ENCODE measurements at places on chromosomes 13 and 19.

DNA sequence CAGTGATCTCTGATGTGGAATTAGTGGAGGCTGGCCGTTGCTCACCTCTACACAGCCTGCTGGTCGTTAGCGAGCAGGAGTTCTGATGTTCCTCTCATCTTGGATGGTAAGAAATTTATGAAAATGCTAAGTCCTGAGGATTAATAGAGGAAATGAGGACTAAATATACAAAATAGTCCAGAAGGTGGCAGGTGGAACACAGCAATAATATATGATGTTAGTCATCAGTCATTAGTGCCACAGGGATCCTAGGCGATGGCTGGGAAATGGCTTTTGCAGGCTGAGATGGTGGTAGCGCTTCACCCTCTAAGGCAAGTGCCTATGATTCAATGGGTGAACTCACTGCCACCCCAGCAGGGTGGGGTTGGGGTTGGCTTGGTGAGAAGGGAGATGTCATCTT is 338.6 kb upstream of the TMTC4 start:
- DNase-seq = no peak

DNA sequence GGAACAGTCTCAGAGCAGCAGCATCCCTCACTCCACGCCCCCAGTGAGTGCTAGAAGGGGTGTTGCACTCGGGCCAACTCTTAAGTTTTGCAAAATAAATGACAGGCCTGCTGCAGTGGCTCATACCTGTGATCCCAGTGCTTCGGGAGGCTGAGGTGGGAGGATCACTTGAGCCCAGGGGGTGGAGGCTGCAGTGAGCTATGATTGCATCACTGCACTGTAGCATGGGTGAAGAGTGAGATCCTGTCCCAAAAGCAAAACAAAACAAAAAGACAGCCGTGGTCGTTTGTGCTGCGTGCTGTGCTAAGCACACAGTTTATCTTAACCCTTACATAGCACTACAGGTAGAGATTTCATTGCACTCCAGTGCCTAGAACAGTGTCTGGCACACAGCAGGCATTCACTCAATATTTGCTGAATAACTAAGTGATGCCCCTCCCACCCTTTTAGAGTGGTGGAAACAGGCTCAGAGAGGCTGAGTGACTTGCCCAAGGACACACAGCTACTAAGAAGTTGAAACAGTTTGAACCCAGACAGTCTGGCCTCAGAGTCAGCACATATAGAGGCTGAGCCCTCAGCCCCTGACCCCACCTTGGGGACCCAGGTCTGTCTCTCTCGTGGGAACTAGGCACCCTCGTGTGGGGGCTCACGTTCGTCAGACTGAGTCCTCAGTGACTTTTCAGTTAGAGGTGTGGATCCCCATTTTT is 18.3 kb downstream of the KCNC3 start:
- DNase-seq = no peak

- DNase-seq = no peak
Measured at GRCh38 chr19:50300051-50300450, 29.1 kb downstream of the KCNC3 start.

- DNase-seq = no peak
Measured at GRCh38 chr19:18903156-18904037, 7.4 kb upstream of the CERS1 start.

DNA sequence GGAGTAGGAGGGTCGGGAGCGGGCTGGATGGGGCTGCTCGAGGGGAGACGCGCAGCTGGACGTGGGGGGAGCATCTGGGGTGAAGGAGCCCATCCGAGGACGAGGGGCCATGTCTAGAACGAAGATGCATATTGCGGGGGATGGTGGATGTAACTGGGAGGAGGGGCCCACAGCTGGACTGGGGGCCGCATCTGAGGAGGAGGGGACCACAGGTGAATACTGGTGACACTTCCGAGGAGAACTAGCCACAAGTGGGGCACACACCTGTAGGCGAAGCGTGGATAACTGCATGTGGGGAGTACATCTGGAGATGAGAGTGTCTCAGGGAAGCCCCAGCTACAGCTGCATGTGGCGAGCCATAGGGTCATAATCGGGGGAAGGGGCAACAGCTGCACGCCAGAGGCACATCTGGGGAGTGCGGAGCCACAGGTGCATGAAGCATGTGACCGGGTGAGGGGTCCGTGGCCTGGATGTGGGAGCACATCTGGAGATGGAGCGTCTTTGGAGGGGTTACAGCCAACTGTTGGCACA is 402 bp downstream of the ZSWIM9 start:
- DNase-seq = no peak

GRCh38 chr19:35031072-35031881 is 1.0 kb downstream of the SCN1B start:
- DNase-seq = no peak

- no peak for DNase-seq
Measured at GRCh38 chr19:34666200-34666957, 10.6 kb downstream of the SCGB2B2 start.

DNA sequence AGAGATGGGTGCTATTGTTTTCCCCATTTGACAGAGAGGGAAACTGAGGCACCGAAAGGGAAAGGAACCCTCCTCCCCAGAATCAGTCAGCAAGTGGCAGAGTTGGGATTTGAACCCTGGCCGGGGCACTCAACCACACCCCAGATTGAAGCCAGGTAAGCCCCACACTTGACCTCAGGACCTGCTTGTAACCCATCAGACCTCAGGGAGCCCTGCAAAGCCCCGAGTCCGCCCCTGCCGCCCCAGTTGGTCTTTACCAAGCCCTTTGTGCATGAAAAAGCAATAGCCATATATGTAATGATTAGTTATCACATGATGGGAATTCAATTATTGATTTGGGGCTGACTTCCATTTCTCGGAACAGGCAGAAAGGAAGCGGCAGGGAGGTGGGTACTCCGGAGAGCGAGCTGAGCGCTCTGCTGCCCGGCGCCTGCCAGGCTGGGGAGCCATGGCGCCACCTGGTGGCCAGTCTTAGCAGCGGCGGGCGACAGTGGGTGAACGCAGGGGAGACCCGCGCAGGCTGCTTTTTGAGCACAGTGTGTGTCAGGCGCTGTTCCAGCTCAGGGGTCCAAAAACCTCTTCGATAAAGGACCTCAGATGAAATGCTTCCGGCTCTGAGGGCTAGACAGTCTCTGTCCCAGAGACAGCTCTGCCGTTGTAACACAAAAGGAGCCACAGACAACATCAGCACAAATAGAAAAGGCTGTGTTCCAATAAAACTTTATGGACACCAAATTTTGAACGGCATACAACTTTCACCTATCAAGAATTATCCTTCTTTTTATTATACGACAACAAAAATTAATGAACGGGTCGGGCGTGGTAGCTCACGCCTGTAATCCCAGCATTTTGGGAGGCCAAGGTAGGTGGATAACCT is 82.9 kb upstream of the CACNA1A start:
- DNase-seq = no peak

DNA sequence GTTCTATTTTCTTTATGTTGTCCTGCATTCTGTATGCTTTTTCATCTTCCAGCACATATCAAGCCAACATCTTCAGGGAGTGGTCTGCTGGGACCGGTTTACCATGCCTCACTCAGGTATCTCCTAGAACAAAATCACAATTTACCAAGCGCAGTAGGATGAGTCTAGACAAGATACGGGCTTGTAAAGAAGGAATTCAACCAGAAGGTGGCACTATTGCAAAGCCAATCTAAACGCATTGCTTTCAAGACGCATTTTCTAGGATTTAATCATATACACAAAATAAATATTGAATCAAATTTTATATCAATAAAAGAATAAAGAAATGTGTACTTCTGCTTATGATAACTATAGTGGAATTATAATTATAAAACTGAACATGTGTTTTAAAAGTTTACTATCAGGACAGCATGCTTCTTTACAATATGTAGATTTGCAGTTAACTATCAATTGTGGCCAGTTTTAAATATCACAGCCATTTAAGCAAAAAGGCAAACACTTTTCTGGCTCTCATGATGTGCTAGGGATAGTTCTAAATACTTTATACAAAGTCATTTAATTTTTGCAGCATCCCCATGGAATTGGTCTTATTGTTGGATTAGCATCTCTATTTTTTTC is 16.1 kb upstream of the TPP2 start:
- DNase-seq = peak; percentile 33

DNA sequence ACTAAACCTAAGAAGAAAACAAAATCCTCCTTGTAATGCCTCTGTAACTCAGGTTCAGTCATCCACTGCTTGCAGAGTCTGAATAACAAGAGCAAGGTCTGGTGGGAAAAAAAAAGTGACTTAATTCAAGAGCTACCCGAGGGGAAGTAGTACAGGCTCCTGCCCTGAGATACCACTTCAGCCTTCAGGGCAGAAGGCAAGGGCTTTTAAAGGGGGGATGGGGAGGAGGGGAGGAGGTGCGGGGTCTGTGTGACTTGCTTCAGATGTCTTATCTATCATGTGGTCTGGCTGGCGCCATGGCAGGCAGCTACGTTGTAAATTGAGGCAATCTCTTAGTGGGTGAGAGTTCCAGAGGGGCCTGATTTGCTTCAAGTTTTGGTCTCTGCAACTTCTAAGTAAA is 66.7 kb downstream of the LRRC63 start:
- DNase-seq = no peak

DNA sequence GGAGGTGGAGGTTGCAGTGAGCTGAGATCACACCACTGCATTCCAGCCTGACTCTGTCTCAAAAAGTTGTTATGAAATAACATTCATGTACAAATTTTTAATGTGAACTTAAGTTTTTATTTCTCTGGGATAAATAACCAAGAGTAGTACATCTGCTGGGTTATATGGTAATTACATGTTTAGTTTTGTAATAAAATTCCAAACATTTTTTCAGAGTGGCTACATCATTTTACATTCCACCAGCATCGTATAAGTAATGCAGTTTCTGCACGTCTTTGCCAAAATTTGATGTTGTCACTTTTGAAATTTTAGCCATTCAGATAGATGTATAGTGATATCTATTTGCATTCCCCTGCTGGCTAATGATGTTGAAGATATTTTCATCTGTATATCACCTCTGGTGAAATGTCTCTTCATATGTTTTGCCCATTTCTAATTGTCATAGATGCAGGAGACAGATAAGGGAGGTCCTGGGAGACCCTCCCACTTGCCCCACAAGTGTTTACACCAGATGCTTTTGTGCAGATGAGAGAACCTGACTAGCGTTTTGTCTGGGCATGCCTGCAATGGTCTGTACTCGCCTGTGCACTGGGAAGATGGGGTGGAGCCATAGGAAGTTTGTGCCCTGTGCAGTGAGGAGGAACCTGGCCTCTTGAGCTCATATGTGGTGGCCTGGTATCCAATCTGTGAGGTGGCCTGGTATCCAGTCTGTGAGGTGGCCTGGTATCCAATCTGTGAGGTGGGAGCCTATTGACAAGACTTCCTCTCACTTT is 12.7 kb upstream of the KBTBD6 start:
- DNase-seq = no peak

DNA sequence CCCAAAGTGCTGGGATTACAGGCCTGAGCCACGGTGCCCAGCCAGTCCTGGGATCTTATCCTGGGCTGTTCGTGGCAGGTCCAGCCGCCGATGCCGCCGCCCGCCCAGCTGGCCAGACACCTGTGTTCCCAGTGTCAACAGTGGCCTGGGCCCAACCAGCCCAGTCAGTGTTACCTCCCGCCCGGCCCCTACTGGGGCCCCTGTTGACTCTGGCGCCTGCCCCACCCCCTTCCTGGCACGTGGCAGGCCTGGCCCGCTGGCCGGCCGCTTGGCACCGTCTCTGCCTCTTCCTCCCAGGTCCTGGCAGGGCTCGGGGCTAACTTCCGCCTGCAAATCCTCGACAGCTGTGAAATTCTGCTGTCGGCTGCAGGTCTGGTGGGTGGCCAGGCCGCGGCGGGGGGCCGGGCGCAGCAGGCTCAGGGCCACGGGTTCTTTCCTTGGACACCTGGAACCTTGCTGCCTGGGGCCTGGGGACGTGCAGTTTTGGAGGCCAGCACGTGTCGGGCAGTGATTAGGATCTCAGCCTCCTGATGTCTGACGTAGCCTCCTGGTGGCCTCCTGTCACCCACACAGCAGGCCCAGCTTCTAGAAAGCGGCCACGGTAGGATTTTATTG is 9.1 kb downstream of the ARID3A start:
- no peak for DNase-seq

DNA sequence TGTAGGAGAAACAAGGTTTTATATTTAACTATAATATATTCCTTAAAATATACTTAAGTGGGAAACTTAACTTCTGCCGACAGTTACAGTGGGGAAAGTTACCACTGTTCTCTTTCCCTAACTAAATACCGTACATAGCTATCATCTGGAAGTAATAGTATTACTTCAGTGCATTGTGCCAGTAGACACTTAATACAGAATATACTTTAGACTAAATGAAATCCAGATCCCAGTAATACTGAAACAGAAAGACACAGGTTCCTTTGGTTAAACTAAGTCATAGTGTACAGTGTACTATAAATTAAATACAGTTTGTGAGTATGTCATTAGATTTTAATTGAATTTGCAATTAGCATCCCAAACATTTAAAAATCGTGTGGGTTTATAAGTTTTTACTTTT is 107.5 kb downstream of the PCCA start:
- DNase-seq = no peak

DNA sequence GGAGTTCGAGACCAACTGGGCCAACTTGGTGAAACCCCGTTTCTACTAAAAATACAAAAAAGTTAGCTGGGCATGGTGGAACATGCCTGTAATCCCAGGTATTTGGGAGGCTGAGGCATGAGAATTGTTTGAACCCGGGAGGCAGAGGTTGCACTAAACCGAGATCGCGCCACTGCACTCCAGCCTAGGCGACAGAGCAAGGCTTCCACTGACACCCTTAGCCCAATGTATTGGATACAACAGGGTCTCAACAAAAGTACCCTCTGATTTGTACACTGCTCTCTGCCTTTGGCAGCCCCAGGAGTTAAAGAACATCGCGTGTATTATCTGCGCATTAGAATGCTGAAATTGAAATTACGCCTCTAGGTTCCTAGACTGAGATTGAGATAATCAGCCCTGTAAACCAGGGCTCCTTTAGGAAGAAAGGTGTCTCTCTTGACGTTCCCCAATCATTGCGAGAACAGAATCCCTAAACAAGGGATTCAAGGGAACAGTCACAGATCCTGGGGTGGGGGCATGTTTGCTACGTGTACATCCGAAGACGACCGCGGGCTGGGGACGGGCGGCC is 21.9 kb downstream of the IPO5 start:
- DNase-seq = no peak

DNA sequence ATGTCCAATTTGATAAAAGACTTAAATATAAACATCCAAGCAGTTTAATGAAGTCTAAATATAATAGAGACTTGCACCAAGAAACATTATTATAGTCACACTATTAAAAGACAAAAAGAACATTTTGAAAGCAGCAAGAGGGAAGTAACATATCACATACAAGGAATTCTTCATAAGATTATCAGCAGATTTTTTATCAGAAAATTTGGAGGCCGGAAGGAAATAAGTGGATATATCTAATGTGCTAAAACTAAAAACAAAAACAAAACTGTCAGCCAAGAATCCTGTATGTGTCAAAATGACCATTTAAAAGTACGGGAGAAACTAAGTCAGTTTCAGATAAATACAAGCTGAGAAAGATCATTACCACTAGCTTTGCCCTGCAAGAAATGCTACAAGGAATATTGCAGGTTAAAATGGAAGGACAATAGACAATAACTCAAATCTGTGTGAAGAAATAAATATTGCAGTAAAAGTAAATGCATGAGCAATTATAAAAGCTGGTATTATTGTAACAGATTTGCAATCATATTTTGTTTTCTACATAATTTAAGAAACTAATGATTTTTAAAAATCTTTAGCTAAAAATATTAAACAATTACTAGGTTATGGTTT is 1665.9 kb upstream of the PCDH20 start:
- DNase-seq = no peak
